ENCODE measurements at places on chromosomes 4 and X.

GRCh38 chrX:105323928-105324327 is 103.4 kb upstream of the TEX13A start:
- no peak for DNase-seq

DNA sequence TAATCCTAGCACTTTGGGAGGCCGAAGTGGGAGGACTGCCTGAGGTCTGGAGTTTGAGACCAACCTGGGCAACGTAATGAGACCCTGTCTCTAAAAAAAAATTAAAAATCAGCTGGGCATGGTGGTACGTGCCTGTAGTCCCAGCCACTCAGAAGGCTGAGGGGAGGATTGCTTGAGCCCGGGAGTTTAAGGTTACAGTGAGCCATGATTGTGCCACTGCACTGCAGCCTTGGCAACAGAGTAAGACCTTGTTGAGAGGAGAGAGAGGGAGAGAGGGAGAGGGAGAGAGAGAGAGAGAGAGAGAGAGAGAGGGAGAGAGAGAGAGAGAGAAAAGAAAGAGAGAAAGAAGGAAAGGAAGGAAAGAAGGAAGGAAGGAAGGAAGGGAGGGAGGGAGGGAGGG is 144.9 kb downstream of the RASL11B start:
- DNase-seq: no peak

DNA sequence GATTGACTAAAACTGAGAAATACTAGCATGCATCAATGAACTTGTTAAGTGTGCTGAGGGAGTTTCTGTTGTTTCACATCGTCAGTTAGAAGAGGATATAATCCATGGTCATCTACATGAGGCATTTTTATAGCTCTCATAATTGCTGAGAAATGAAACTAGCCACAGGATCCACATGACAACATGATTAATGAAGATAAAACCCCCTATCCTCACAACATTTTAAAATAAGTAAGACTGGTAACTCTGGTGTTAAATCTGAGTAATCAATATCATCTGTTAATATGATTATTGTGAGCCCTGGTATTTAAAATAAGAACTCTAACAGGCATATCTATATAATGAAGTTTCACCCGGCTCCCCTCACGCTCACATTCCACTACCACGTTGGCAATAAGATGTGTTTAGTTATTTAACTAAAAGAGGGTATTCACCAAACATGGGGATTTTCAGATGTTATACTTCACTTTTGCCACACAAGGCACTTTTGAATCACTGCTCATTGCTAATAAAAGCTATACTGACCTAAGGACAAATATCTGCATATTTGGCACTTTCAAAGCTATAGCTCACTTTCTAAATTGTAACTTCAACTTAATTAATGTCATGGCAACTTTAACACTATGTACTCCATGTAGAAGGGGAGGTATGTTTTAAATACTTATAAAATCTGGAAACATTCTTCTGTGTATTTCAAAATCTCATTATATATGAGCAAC is 6.7 kb downstream of the UNC5C start:
- DNase-seq: no peak

GRCh38 chrX:18291006-18291545 is 63.4 kb downstream of the SCML2 start:
- no peak for DNase-seq

- no peak for DNase-seq
Measured at GRCh38 chrX:39731735-39732134, 366.0 kb downstream of the BCOR start.

GRCh38 chr4:24742773-24743172 is 52.6 kb upstream of the SOD3 start:
- no peak for DNase-seq

GRCh38 chr4:65014078-65014477 is 604.8 kb upstream of the TECRL start:
- no peak for DNase-seq

DNA sequence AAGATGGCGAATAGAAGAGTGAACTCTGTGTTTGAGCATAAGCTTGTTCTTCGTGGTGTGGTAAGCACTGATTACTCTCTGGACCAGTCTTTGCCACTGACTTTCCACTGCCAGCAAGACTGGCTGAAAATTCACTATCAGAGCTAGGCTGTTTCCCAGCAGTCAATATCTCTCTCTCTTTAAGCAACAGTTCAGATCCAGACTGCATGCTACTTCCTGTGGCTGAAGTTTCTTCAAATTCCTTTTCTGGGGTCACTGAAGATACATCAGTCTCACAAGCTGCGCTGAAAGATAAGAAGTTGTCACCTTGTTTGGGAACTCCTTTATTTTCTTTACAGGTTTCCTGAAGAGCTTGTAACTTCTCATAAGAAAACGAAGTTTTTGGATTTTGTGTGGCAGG is 54.0 kb upstream of the FAM120C start:
- DNase-seq: no peak

DNA sequence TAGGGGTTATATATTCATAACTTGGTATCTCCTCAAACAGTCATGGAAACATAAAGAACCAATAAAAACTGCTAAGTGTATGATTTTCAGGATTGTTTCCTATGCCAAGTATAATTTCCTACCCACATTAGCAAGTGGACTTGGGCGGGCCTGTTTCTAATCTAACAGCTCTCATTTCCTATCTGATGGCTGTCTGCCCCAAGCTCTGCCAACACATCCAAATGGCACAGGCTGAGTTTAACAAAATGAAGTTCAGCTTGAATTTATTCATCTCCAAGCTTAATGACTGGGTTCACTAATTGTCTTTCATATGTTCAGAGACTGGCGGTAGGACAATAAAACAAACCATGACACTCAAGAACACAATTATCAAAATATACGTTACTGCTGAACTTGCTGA is 55.5 kb upstream of the S100G start:
- no peak for DNase-seq

- DNase-seq: no peak
Measured at GRCh38 chrX:153707406-153707805, 16.8 kb downstream of the BCAP31 start.

DNA sequence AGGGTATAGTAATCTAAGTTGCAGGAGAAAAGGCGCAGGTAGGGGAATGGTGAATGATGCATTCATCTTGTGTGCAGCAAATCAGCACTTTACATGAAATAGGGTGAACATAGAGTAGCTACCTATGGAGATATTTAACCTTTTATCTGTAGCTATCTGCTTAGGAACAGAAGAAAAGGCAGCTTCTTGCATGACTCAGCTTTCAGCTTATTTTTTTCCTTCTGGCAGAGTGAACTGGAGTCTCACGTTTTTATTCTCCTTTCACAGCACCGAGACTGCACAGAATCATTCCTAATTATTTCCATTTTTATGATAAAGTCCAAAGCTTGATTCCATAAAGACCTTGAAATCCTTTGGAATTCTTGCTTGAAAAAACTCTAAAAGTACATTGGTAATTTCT is 4.8 kb upstream of the SCOC start:
- DNase-seq: no peak

DNA sequence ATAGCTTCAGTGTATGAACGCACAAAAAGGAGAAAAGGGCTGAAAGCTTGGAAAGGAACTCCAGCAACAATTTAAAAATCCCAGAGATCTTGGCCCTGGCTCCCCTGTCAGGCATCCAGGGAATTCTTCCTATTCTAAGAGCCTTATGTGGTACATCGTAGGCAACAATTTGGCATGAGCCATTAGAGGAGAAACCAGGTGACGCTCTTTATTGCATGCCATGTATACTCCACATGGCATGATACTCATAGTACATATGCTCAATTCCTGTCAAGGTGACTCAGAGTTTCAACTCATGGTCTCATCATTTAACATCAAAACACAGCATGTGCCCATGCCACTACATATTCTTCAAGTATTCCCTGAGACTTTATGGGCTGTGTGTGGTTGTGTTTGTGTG is 191.3 kb downstream of the OR13H1 start:
- no peak for DNase-seq

DNA sequence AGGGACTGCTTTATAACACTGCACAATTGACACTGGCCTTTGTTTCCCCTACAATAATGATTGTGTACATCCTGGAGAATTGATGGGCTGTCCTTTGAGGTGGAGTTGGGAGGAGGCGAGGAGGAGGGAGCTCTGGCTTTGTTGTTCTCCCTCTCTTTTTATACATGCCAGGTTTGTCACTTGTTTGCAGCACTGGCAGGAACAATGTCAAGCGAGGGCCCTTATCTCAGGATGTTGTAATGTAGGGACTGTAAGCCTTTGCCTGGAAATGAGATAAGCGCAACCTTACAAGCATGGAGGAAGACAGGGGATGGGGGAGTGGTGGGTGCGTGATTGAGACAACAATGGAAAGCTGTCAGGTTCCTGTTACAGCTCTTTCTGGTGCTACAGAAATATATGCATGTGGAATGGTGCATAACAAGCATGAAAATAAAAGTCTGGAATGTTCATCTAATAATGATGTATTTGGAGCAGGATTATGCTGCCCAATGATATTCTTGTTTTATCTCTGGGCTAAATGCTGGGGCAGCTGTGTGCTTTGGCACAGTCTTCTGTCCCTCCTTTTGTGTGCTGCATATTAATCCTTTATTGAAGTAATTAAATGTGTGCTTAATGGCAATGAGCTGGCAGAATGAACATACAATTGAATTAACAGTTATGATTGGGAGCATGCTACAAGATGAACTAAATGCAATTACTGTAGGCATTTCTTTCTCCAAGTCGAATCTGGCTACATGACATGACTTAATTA is 294.4 kb downstream of the GPAT3 start:
- DNase-seq: no peak

DNA sequence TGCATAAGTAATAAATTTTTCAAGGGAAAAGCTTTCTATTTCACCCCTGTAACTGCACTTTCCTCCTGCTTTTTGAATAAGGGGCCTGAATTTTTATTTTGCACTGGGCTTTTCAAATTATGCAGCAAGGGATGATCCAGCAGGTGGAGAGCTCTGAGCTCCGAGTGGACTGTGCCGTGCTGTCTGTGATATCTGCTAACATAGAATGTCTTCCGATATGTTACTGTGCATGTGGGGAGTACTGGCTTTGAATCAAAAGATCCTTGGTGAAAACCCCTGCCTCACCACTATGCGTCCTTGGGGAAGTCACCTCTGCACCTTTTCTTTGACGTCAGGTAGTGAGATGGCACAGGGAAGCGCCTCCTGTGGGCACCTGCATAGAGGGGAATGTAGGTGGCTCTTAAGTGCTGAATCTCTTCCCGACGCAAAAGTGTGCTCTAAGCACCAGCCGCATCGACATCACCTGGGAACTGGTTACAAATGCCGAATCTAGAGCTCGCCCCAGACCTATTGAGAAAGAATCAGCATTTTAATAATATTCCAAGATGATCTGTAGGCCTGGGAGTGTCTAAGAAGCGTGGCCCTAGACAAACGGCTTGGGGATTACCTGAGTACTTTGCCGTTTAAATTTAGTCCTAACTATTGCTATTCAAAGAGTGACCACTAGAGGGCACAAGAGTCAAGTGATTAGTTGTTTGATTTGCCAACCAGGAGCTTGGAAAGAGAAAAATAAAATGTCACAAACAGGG is 19.2 kb upstream of the WFS1 start:
- no peak for DNase-seq

DNA sequence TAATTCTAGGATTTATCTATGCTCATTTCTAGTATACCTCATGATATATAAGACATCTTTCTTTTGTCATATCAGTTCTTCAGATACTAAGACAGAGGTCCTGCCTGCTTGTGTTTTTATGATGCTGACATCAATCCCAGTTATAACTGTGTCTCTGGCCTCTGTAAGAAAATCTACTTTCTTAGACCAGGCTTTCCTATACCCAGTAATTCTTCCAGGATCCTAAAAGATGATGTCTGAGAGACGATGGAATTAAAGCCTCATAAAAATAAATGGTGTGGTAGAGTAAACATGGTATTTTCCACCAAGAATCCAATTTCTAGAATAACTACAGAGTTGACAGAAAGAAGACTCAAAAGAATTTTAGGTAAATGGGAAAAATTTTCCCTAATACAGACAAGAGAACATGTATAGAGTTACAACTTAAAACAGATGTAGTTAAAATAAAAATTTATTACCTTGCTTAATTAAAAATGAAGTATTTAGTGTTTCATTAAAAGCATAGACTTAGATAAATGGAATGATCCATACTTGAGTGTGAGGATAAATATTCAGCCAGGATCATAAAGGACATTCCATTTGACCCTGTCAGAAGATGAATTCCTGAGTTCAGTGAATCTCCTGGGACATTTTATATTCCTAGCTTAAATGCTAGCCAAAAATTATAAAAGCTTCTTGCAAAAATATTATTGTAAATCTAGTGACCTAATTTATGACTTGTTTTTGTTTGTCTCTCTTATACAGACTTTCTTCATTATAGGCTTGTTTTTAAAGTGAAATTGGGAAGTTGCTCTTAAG is 137.4 kb downstream of the PDLIM5 start:
- DNase-seq: no peak

- DNase-seq: no peak
Measured at GRCh38 chr4:75817901-75818300, 84.4 kb downstream of the PPEF2 start.

DNA sequence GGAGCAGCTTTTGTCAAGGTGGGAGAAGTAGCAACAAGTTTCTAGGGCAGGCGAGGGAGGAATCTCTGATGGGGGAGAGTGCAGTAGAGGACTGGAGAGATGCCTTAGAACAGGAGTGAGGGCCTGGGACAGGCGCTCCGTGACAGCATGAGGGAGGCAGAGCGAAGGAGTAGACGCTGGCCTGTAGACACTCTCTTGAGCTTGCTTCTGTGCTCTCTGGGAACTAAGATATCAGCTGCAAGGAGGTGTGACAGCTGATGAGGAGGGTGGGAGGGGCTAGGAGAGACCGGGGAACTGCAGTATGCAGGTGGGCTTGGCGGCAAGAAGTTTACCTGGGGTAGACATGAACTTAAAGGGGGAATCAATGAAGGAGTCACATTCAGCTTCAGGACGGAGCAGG is 35.7 kb downstream of the MECP2 start:
- no peak for DNase-seq

GRCh38 chr4:24080871-24081270 is 191.0 kb upstream of the PPARGC1A start:
- DNase-seq: no peak

GRCh38 chr4:93289241-93289640 is 539.3 kb upstream of the ATOH1 start:
- DNase-seq: no peak

DNA sequence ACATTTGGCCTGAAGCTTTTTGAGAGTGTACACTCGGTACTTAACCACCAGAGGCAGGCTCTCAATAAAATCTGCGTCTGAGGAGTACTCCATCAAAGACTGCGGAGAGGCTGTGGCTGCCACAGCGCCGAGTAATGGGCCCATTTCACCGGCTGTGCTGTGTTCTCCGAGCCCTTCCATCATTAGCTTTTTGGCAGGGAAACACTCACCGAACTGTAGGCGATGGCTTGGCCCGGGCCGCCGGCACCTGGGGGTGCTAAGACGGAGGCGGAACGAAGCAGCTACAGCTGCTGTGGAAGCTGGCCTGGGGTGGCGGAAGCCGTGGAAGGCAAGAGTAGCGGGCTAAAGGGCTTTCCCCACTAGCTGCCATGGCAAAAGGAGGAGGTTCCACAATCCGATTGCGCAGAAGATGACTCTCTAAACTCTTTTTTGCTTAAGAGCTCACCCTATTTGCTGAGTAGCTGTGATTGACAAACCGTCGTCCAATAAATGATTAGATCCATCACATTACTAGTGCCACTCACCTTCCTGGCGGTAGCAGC is 48.5 kb upstream of the PABPC1L2A start:
- peak; percentile 53 for DNase-seq

GRCh38 chrX:145823132-145823531 is 5.5 kb downstream of the SLITRK2 start:
- DNase-seq: no peak

- DNase-seq: peak; percentile 80
Measured at GRCh38 chrX:72620550-72621145, 48.0 kb upstream of the HDAC8 start.

All from aorta (tissue), 5 donors.